ENCODE measurements at places on chromosomes 1 and 21.

DNA sequence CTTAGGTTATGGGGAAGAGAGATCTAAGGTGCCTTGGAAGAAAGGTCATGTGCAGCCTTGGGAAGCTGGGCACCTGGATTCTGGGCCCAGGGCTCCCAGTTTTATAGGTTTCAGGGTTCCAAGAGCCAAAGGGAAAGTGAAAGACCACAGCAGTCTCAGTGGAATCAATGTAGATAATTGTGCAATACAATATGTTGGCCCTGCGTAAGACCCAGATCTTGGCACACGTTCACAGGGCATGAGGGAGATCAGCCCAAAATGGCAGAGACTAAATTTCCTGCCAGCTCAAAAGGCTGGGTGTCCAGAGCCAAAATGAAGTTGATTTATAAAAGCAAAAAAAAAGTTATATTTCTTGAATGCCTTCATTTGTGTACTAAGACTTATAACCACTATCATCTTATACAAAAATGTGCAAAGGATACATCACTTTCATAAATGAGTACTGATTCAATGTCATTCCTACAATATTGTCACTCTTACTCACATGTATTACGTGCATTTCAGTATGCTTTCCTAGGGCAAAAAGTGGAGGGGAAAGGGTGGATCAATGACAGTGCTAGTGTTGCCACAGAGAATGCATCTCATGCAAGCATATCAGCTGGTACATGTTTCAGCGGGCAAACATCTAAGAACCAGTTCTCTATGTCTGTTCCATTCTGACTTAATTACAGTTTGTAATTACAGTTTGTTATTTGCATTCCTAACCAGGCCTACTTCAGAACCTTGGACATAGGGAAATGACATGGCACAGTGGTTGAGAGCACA, 22.5 kb upstream of the NPL start:
- no peak for DNase-seq

DNA sequence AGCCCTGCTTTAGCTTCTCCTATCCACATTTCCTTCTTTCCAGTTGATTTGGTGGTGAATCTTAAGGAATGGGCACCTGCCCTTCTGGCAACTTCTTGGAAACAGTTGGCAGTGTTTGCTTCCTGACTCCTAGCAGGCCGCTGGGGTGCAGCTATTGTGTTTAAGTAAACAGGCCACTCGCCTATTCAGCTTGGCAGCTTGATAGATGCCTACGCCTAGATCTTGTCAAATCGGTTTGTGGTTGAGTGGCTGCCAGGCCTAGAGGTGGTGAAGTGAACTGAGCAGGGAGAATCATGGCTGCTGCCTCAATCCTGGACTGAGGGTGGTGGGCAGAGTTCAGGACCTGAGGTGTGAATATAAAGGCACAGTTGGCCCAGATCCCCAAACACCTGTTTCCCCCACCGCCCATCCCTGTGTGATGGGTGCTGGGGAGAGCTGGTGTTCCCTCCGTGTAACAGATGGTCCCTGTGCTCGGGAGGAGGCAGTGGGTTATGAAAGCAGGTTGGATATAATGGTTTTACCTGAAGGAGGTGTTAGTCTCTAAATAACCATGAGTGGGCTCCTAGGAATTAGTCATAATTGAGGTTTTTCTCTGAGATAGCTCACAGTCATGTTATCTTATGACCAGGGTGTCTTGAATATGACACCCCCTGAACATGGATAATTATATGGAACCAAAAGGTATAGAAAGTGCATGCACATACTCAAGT, 940 bp upstream of the PLA2G2C start:
- no peak for DNase-seq

- no peak for DNase-seq
These were observed 86.4 kb downstream of the MIS18A start for GRCh38 chr21:32192291-32193097.

DNA sequence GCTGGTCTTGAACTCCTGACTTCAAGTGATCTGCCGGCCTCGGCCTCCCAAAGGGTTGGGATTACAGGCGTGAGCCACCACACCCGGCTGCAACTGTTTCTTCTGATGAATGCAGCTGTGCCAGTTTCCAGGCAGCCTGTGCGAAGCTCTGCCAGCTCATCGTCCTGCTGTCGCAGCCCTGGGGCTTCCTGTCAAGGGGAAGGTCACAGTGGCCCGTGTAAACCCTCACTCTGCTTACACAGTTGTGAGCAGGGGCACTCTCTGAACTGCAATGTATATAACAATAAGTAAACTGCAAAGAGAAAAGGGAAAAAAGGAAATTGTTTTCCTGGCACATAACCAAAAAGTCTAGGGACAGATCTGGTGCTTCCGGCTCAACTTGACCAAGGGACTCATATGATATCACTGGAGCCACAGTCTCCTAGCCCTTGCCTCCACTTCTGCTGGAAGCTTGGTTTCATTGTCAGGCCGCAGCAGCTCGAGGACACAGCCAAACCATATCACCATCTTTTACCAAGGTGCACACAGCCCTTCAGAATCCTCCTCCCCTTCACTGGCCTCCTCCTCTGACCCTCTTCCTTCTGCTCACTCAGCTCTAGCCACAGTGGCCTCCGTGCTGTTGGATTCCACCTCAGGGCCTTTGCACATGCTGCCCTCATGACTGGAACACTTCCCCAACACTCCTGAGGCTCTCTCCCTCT, 22.8 kb upstream of the LBR start:
- no peak for DNase-seq

GRCh38 chr1:109024646-109025045, 17.3 kb downstream of the WDR47 start:
- no peak for DNase-seq

DNA sequence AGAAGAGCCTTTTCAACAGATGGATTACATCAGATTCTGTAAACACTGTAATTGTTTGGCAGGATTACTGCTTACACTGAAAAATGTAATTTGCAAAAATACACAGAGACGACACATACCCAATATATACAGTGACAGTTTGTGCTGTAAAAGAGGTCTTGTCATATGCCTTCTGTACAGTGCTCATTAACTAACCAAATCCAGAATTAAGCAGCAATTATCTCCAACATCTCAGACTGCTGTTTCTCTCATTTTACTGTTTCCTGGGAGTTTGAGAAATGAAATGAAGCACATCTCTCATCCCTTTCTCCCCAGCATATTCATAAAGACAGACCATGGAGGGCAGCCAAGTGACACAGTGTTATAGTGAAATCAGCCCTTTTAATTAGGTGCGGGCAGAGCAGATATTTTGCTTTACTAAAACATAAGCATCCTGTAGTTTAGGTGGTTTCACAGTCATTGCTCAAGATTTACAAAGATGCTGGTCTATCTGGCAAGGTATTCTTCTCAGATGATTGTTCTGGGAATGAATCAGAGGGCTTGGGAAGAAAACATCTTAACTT, 618.4 kb upstream of the USP24 start:
- DNase-seq, result no peak

GRCh38 chr1:245541369-245541768, 386.6 kb downstream of the KIF26B start:
- DNase-seq, result no peak

DNA sequence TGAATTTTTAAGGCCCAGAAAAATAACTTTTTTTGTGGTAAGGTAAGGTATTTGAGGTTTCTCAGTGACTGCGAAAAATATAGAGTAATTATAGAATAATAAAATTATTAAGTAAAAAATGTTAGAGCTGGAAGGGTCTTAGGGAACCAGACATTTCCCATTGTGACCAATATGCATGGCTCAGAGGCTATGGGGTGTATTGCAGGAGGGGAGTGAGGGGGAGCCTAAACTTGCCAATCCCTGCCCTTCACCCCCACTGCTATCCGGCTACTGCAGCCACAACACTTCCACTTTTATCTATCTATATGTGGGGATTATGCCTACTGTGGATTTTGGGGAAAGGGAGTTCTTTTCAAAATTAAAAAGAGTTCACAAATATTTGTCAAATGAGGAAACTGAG, 7.6 kb upstream of the GADD45A start:
- no peak for DNase-seq

DNA sequence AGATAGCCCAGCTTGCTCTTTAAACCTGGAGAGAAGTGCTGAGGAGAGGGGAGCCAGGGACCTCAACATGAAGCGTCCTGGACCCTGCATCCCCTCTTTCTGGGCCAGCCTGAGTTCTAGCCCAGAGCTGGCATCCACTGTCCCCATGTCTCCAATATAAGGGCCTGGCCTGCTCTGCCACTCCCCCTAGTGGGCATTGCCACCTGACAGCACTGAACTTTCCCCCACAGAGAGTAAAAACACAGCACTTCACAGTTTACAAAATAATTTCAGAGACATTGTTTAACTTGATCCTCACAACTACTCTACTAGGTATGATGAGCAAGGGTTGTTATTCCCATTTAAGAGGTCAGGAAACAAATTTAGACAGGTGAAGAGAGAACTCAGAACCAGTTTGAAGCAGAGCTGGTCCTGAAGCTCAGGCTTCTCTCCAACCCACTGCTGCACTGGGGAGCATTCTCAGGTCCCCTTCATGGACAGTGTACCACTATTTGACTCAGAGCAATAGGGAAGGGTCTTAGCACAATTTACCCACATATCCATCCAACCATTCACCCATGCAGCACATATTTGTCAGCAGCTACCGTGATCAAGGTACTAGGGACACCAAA, 151.2 kb downstream of the DMRTA2 start:
- DNase-seq, result no peak

DNA sequence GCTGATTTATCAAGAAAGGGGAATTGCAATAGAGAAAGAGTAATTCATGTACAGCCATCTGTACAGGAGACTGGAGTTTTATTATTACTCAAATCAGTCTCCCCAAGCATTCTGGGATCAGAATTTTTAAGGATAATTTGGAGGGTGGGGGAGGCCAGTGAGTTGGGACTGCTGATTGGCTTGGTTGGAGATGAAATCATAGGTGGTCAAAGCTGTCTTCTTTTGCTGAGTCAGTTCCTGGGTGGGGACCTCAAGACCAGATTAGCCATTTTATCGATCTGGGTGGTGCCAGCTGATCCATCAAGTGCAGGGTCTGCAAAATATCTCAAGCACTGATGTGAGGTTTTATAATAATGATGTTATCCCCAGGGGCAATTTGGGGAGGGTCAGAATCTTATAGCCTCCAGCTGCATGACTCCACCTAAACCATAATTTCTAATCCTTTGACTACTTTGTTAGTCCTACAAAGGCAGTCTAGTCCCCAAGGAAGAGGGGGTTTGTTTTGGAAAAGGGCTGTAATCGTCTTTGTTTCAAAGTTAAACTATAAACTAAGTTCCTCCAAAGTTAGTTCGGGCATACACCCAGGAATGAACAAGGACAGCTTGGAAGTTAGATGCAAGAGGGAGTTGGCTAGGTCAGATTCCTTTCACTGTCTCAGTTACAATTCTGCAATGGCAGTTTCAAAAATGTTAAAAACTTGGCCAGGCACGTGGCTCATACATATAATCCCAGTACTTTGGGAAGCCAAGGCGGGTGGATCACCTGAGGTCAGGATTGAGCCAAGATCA, 16.9 kb upstream of the RAB3B start:
- no peak for DNase-seq

GRCh38 chr1:36609241-36610027, 126.7 kb upstream of the CSF3R start:
- peak; percentile 71 for DNase-seq

DNA sequence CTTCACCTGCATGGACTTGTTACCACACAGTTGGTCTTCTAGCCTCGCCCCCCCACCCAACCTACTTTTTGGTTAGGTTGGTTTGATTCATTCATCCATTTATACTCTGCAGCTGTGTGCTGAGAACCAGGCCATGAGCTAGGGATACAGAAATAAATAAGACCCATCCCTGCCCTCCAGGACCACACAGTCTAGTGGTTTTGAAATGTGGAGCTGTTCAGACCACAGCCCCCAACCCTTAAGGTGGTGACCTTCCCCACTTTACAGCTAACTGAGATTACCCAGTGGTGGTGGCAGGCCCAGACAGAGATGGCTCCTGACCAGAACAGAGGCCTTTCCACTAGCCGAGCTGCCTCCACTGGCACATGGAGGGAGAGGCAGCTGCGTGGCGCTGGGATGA, 37.0 kb downstream of the LRRN2 start:
- DNase-seq, result no peak

GRCh38 chr1:15696956-15697521, 12.9 kb downstream of the PLEKHM2 start:
- DNase-seq, result no peak

- DNase-seq, result no peak
These were observed 2.2 kb upstream of the FRRS1 start for GRCh38 chr1:99768524-99769245.

- DNase-seq, result no peak
These were observed 17.5 kb downstream of the LRRIQ3 start for GRCh38 chr1:74180490-74180889.

- no peak for DNase-seq
These were observed 3.8 kb downstream of the B4GALT2 start for GRCh38 chr1:43982808-43983207.

DNA sequence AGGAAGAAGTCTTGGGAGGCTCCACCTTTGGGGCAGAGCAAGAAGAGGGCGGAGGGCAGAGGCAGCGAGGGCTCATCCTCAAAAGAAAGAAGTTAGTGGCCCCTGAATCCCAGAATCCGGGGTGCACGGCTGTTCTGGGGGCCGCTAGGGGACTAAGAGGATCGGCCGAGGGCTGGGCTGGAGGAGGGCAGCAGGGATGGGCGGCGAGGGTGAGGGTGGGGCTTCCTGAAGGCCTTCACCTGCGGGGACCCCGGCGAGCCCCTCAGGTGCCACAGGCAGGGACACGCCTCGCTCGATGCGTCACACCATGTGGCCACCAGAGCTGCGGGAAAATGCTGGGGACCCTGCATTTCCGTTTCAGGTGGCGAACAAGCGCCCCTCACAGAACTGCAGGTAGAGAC, 23.9 kb downstream of the COL6A1 start:
- no peak for DNase-seq

- no peak for DNase-seq
These were observed 25.5 kb upstream of the RCC1 start for GRCh38 chr1:28480308-28480707.

GRCh38 chr1:118960026-118960561, 28.0 kb downstream of the TBX15 start:
- no peak for DNase-seq

GRCh38 chr1:17875882-17876280, 120.7 kb downstream of the ACTL8 start:
- DNase-seq, result no peak

DNA sequence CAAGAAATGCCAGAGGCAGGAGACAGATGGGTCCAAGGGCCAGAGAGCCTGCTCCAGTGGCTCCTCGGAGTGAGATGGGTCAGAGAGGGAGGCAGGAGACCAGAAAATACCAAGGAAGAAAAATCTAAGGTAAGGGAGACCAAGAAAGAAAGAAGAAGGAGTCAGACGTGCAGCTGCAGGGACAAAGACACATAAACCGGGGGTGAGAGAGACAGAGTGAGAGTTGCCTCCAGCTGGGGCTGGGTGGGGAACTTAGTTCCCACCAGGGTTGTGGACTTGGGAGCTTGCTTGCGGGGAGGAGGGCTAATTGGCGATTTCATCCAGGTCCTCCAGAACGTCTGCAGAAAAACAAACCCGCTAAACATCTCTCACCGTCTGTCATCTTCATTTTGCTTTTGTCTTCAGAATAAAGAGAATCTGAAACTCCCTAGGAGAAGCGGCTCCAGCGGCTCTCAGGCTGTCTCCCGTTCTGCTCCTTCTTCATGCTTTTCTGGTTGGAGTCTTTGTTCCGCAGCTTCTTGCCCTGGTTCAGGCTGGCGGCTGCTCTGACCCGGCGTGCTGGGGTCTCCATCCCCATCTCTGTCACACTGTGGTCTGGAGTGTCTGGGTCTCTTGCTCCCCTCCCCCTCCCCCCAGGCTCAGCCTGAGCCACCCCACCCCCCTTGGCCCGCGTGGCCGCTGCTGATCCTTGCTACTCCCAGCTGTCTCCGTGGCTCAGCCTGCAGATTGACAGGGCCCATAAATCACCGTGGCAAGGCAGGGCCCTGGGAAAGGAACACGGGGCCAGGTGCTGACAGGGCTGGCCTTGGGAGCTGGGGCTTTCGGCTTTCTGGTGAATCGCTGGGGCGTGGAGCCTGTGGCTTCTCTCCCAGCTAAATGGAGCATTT, 66.6 kb downstream of the UBIAD1 start:
- DNase-seq, result no peak

Measured in 8988T (cell line).